Heart right ventricle (tissue), 16 donors: ENCODE measurements at places on chromosomes 3 and 15.

GRCh38 chr3:17489139-17489538 is 253.3 kb downstream of the TBC1D5 start:
- DNase-seq = no peak

DNA sequence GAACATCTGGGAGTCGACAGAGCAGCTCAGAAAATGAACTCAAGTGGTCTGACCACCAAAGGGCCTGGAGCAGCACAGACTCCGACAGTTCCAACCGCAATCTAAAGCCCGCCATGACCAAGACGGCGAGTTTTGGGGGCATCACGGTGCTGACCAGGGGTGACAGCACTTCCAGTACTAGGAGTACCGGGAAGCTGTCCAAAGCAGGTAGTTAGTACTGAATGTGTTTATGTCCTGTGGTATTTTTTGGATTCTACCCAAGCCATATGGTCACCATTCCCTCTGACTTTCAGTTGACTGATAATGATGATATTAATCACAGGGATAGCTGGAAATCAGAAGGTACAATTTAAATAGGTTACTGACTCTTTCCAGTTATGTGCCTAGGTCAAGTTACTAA is 82.3 kb downstream of the ARPP21 start:
- DNase-seq = no peak

DNA sequence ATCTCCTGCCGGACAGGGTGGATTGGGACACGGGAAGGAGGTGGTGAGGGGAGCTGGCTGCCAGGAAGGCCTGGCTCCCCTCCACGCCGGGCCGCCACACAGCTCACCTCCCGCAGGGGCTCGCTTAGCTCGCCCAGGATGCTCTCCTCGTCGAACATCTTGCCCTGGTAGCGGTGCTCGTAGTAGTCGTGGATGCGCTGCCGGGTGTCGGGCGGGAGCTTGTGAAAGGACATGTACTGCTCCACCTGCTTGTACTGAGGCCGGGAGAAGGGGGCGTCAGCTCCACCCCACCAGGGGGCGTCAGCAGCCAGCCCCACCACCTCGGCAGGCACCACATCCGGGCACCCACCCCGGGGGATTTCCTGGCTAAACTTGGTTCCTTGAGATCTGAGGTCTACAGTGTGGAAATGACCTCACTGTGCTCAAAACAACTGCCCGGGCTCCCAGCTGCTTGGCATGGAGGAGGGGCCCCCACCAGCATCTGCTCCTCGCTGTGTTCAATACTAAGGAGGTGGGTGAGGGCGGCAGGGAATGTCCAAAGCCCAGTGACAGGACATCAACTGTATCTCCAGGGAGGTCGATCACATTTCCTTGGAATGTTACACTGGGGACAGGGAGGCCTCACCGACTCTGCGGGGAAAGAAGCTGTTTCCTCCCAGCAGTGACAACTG is 43.4 kb downstream of the HCN4 start:
- DNase-seq = no peak

GRCh38 chr15:51266656-51267050 is 71.7 kb downstream of the CYP19A1 start:
- no peak for DNase-seq

DNA sequence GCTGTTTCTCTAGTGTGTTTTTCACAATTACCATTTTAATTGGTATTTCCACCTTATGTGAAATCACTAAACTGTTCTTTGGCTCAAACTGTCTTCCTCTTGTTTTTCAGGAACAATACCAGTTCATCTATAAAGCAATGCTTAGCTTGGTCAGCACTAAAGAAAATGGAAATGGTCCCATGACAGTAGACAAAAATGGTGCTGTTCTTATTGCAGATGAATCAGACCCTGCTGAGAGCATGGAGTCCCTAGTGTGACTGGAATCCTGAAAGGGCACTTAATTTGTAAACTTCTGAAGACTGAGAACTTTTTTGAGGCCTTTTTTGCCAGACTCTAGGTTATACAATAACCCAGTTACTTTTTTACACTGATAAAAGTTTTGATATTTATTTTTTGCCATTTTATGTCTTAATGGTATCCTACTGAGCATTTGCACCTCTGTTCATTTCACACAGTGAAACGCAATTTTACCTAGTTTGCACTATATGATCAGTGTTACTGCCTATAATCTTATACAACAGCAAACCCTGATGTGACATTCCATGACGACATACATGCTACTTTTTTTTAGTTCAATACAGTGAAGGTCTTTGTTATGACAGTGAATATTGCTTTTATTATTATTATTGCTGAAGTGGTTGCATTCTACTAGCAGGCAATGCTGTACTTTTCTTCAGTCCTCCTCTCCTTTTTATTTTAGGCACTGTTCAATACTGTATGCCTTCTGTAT is 80.1 kb downstream of the FEZF2 start:
- DNase-seq = no peak

DNA sequence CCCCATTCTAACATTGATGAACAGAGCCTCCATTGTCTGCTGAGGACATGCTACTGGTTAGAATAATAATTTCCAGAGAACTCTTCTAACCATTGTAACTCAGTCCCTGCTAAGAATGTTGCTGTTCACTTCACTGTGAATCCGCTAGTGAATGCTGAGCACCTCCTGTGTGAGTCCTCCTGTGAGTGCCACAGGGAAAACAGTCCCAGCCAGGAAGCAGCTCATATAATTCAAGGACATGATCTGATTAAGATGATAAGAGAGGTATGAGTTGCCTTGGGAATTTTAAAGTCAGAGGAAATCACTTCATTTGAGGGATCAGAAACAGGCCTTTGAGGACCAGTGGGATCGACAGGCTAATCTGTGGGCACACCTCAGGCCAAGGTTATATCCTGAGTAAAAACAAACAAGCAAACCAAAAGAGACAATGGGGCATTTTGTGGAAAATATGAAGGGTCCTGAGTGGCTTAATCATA is 33.9 kb upstream of the GPR160 start:
- DNase-seq = no peak

DNA sequence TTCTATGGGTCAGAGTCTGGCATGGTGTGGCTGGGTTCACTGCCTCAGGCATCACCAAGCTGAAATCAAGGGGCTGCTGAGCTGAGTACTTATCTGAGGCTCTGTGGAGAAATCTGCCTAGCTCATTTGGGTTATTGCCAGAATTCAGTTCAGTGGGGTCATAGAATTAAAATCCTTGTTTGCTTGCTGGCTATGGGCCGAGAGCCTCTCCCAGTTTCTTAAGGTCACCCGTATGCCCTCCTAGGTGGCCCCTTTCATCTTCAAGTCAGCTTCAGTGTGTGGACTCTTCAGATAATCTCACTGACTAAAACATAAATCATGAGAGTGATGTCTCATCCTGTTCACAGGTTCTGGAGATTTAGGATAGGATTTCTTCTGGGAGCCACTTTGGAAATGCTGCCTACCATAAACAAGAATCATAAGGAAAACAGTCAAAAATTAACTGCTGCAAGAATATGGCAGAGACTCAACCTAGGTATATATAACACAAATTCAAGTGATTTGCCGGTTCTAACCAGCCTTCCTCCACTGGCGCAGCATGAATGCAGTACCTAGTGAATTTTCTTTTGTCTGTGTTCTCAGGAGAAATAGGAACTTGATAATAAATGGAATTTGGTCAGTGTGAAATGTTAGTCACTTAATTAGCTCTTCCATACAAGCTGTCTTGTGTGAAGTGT is 5.3 kb downstream of the CP start:
- DNase-seq = no peak
